T-helper 22 cell (primary cell): ENCODE measurements at places on chromosomes 5 and 9.

- no peak for DNase-seq
Measured at GRCh38 chr5:79552984-79553383, 39.0 kb upstream of the HOMER1 start.

DNA sequence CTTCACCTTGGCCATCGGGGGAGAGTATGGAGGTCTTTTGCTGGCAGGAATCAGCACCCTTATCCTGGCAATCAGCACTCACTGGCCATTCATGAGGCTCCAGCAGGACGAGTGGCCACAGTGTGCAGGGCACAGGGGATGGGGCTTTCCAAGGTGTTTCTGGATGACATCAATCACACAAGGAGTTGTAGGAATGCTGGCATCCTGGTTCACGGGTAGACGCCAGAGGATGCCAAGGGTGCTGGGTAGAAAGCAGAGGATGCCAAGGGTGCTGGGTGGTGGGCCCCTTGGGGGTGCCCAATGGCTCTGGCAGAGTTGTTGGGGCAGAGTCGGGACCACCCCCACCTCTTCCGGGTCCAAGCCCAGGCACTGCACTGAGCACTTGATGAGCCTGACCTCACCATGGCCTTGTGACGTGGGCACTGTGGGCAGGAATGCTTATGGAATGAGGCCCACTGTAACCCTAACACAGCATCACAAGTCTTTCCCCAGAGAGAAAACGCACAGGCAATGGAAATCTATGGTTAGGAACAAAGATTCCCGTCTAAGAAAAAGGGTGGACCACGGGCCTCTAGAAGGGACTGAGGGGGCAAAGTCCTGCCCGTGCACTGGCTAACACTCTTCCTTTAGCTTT lies 29.1 kb downstream of the CEL start:
- DNase-seq: no peak

GRCh38 chr5:148336704-148337435 lies 1.5 kb downstream of the SPINK9 start:
- no peak for DNase-seq

DNA sequence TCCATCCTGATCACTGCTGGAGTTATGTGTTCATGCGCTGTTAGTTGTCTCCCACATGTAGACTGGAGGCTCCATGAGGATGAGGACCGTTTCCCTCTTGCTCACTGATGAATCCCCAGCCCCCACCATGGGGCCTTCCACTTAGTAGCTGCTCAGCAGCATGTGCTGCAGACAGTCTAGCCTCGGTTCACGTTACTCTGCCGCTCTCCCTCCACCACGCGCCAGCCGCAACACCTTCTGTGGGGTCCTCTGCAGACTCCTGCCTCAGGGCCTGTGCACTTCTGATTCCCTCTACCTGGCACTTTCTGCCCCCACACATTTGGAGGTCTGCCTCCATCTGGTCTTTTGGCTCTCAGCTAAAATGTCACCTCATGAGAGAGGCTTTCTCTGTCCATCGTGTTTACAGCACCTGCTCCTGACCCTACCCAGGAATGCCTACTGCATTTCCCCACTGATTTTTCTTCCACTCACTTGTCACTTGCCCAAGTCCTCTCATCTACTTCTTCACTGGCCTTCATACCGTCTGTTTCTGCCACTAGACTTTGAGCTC lies 36.3 kb downstream of the STK10 start:
- DNase-seq: no peak

DNA sequence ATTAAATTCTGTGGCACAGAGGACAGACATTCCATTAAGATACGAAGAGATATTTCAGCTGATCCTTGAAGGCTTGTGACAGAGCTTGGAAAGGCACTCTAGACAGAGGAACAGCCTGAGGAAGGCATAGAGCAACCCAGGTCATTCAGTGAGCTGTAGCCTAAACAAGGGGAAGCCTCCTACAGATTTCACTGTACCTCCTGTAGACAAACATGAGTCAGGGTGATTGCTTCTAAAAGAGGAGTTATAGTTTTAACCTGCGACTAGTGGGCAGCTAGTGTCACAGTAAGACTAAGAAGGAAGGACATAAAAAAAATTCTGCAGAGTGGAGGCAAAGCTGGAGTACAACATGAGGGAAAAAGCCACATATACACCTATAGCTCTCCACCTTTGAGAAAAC lies 43.5 kb upstream of the ANKDD1B start:
- no peak for DNase-seq

GRCh38 chr9:117282541-117282940 lies 132.3 kb downstream of the ASTN2 start:
- DNase-seq: no peak

DNA sequence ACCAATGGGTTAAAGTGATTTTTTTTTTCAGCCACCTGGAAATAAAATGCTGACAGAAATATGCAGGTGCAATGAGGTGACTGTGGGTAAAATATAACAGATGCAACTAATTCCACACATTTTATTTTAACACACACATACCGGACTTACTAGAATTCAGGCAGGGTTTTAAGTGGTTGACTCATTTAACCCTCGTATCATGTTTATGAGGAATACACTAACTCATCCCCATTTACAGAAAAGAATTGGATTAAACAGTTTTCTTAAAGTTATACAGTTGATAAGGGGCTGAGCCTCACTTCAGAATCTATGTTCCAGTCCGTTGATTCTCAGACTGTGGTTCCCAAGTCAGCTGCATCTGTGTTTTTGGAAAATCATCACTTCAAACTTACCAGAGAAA lies 207.5 kb downstream of the CHSY3 start:
- no peak for DNase-seq

DNA sequence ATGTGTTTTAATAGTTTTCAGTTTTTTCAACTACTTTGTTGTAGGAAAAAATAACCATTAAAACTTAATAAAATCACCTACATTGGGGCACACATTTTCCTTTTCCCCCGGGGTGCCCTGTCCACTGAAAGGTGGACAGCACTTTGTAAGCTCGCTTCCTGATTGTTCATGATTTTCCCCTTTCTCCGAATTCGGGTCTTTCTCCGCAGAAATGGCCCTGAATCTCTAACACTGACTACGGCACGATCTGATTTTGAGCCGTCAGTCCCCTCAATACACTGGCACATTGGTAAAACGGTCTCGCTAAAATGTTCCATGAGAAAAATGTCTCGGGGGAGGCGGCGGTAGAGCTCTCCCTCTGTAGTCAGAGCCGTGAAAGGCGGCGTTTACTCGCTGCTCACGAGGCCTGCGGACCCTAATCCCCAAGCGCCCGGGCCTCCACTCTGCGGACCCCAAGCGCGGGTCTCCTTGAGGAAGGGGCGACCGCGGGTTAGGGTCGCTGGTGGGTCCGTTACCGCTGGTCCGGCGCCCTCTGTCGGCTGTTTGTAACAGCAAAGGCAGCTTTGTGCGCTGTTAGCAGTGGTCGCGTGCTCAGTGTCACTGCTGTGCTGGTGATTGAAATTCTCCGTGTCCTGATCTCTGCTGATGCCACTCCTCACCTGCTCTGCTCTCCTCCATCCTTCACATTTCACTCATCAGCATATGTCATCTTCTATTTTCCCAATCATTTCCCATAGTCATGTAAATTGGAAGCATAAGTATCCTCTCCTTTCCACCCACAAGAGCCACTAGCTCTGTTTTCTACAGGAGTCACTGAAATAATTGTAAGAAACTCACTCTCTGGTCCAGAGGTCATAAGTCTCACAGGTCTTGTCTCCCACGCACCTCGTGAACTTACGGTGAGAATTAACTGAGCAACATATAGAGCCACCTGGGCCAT lies 10.8 kb upstream of the IFNA2 start:
- peak; percentile 9 for DNase-seq

DNA sequence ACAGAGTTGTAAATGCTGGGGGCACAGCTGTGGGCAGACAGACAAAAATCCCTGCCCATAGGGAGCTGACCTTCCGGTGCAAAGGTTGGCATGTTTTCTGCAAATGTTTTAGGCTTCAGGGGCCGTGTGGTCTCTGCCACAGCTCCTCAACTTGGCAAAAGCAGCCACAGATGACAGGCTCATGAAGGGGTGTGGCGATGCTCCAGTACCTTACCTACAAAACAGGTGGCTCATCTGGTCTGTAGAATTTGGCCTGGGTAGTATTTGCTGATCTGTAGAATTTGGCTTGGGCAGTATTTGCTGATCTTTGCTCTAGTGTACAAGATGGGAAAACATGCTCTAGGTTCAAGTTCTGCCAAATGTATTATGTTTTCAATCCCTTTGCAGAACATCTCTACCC lies 283.9 kb downstream of the GADD45G start:
- no peak for DNase-seq

- DNase-seq: no peak
Measured at GRCh38 chr5:150508277-150508640, 328 bp downstream of the NDST1 start.

GRCh38 chr5:3428334-3428733 lies 167.3 kb upstream of the IRX1 start:
- DNase-seq: no peak

GRCh38 chr5:175746851-175747250 lies 89.0 kb downstream of the HRH2 start:
- no peak for DNase-seq

DNA sequence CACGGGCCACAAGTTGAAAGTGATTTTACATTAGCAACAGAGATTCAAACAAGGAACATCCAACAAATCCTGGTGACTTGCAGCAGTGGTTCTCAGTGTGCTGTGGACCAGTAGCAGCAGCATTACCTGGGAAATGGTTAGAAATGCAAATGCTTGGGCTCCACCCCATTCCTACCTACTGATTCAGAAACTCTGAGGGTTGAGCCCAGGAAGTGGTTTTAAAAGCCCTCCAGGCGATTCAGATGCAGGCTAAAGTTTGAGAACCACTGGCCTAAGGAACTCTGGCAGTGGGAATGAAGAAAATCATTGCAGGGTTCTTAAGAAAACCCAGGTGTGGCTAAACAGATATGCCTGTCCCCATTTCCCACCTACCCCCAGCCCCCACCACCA lies 398.8 kb downstream of the ENC1 start:
- DNase-seq: no peak

DNA sequence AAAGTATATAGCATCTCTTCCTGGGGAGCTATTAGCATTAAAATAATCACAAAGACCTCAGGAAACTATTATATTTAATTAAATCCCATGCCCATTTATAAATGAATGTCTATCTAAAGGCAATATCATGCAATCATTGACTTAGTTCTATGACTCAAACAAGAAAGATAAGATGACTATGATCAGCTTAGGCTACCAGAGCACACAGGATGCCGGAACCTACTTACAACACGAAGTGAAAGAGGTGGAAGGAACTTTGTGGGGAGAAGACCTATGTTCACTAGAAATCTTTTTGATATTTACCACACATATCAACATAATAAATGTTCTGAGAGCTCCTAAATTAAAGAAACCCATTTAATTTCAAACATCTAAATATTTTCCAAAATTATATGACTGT lies 344.2 kb upstream of the CYLC2 start:
- no peak for DNase-seq

- no peak for DNase-seq
Measured at GRCh38 chr5:1879292-1880263, 3.1 kb downstream of the IRX4 start.

GRCh38 chr5:171975877-171976667 lies 30.4 kb downstream of the FBXW11 start:
- DNase-seq: no peak
